ENCODE measurements at places on chromosomes 6 and 20.

GRCh38 chr20:7897781-7898364, 42.4 kb downstream of the HAO1 start:
- no peak for DNase-seq

GRCh38 chr6:35396991-35397390, 54.6 kb downstream of the PPARD start:
- no peak for DNase-seq

GRCh38 chr20:32112841-32113240, 3.3 kb downstream of the TM9SF4 start:
- DNase-seq: no peak

- no peak for DNase-seq
These were observed 87.0 kb downstream of the FHL5 start for GRCh38 chr6:96649926-96650325.

Data from mesenteric fat pad (tissue), 1 donor.